Brain pericyte (primary cell): ENCODE measurements at places on chromosomes 13 and 19.
A peak's percentile ranks its signal among the peaks of the same experiment; 100 is the strongest.

DNA sequence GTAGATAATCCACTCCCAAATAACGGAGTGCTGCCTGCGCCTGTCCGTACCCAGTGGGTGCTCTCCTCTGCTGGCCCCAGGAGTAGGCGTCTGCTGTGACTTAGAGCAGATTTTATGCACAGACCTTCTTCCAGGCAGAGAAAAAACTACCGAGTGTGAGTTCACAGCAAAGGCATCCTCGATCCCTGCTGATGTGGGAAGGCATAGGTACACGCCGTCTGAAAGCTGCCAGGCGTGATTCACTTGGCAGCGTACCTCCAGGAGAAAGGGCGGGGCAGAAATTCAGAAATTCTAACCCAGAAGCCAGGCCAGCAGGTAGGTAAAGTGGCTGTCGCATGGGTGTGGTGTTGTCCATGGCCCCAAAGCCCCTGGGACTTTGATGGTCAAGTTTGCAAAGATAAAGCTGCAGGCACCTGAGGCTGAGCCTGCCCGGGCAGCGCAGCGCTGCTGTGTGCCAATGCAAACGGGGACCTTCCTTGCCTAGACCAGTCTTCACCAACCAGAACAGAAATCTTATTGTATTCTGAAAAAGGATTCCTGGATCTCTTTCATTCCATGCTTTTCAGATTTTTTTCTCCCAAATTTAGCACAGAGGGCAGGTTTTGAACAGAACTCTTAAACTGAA lies 36.3 kb downstream of the COL4A2 start:
- no peak for DNase-seq

DNA sequence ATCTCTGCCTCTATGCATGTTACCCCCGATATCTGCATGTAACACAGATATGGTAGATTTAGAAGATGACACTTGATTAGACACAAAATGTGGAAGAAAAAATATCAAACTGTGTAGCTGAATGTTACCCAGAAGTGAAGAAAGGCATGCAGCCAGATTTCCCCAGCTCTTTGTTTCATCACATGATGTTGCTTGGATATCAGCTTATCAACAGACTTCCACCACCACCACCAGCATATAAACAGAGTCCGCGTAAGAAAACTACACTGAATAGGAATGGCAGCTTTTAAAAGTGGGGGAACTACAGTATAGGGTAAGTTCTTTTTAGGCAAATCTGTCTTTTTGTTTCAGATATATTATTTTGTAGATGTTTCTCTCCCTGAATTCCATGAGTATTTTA lies at the start of gene FAM216B:
FAM216B (plus strand) TSS at position 233 of the 400 bp plus-strand sequence. CDS start 2,484 bp downstream, outside the sequence.
- no peak for DNase-seq

DNA sequence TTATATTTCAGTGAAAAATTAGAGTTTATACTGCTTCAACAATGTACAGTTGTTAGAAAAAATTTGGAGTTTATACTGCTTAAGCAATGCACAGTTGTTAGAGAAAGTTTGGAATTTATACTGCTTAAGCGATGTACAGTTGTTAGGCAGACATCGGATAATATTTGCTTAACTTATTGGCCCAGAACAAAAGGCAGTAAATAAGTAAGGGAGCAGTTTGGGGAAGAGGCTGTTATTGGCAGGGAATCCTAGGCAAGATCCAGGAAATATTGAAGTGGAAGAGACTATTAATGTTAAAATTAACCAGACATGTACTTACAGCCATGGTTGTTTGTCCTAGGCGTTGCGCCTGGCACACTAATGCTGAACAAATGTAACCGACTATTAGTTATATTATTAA lies 166.9 kb downstream of the GPC5 start:
- DNase-seq: no peak

GRCh38 chr13:50685491-50685890 lies 158.0 kb downstream of the DLEU7 start:
- no peak for DNase-seq

GRCh38 chr19:13275016-13275722 lies 125.0 kb downstream of the IER2 start:
- no peak for DNase-seq

- no peak for DNase-seq
Measured at GRCh38 chr13:25171517-25172302, at the start of gene AMER2. TSS of gene AMER2 (minus strand) at chr13:25172288. CDS start at chr13:25171619, 669 bp downstream.

DNA sequence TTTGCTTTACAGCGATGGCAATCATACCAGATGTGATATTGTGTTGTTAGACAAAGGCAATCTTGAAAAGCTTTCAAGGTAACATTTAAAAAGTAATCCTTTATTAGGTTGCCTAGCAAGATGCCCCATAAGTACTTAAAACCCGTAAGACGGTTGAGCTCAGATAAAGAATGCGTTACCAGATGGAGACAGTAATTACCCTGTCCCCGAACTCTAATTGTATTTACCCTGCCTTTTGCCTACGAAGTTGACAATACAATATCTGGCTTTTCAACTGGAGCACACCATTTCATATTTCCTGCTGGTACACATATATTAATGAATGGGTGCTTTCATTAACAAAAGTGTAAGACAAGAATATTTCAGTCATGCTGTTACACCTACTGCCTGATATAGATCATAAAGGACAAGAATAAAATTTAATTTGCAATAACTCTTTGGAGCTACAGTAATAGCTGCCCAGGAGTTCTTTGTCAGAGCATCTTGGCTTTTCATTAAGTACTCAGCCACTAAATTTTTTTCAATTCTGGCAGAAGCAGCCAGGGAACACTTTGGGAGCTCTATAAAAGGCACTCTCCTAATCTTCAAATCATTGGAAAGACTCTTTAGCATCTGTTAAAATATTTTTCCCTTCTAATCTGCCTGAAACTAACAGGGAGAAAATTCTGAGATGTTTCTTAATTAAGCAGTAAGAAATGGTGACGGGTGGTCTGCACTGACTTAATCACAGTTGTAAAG lies 63.8 kb downstream of the DCT start:
- DNase-seq: no peak

DNA sequence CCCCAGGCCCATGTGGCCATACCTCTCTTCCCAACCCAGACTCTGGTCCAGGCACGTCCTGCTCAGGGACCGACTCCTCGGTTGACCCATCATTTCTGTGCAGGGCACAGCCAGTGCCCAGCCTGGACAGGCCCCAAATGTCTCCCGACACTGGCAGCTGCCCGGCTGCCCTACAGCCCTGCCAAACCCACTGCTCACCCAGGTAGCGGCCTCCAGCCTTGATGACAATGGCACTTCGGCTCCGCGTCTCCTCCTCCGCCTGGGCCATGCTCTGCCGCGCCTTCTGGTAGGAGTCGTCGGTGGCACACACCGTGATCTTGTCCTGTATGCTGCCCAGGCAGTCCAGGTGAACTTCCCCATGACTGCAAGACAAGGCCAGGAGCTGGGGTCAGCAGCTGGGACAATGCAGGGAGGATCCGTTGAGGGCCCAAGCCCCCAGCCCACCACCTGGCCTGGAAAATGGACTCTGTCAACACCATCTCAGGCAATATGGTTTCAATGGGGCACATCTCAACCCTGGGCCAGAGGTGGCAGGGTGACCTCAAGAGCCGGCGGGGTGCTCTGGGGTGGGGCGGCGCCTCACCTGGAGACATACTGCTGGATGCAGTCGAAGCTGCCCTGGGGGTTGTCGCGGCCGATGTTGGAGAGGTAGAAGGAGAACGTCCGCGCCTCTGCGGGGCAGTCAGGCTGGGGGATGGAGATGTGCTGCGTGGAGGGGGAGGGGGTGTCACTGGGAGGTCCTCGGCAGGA lies 27.5 kb upstream of the ISYNA1 start:
- no peak for DNase-seq

- no peak for DNase-seq
Measured at GRCh38 chr19:10797541-10798256, 38.3 kb downstream of the TMED1 start.

DNA sequence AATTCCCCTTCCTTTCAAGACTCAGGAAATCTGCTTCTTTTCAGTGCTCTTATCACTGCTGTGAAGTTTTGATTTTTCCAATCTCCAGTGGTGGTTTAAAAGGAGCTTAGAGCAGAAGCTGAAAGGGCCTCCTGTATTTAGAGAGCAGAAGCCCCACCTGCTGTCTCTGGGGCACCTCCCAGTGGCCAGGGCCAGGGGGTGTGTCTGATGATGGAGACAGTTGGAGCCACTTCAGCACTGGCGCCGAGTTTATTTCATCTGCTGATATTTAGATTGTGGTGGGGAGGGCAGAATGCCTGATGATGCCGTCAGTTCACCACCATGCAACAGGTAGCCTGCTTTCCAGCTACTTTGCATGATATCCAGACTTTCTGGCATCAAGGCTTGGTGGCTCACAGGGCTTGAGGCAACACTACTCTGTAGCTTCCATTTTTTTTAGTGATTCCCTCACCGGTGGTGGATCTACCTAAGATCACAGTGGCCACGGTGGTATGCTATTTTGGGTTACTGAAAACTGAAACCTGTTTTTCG lies 371.9 kb downstream of the KCNRG start:
- no peak for DNase-seq

DNA sequence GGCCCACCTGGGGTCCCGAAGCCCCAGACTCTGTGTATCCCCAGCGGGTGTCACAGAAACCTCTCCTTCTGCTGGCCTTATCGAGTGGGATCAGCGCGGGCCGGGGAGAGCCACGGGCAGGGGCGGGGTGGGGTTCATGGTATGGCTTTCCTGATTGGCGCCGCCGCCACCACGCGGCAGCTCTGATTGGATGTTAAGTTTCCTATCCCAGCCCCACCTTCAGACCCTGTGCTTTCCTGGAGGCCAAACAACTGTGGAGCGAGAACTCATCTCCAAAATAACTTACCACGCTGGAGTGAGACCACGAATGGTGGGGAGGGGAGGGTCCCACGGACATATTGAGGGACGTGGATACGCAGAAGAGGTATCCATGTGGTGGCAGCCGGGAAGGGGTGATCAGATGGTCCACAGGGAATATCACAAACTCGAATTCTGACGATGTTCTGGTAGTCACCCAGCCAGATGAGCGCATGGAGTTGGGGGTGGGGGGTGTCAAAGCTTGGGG lies 1.0 kb upstream of the ICAM5 start:
- DNase-seq: no peak

- no peak for DNase-seq
Measured at GRCh38 chr19:45515081-45515624, 7.9 kb downstream of the VASP start.

- DNase-seq: no peak
Measured at GRCh38 chr19:29457413-29457812, 68.4 kb upstream of the VSTM2B start.

DNA sequence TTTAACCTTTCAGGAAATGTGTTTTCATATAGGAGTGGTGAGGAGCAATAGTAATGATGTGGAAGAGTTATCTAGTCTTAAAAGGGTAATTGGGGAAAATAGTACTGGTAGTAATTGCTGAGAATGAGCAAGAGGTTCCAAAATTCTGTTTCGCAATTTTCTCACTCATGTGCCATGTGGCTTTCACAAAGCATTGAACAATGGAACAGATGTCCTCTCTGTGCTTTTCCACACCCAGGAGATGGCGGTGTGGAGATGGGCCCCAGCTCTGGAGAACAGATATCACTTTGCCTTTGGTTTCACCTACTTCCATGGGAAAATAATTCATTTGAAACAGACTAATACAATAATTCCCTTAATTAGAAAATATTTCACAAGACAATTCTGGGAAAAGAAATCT lies 170.0 kb upstream of the SLC10A2 start:
- DNase-seq: no peak

GRCh38 chr13:101157261-101157660 lies 259.0 kb downstream of the NALCN start:
- DNase-seq: no peak

GRCh38 chr19:10503002-10503789 lies at the start of gene KEAP1:
TSS of gene KEAP1 (minus strand) at chr19:10503356. CDS start at chr19:10500033, 3,323 bp downstream.
- no peak for DNase-seq

- DNase-seq: no peak
Measured at GRCh38 chr19:55670280-55671053, 4.6 kb upstream of the EPN1 start.

GRCh38 chr13:79532576-79532975 lies 51.6 kb downstream of the NDFIP2 start:
- DNase-seq: no peak

GRCh38 chr13:63514886-63515285 lies 2099.2 kb upstream of the PCDH20 start:
- DNase-seq: no peak

DNA sequence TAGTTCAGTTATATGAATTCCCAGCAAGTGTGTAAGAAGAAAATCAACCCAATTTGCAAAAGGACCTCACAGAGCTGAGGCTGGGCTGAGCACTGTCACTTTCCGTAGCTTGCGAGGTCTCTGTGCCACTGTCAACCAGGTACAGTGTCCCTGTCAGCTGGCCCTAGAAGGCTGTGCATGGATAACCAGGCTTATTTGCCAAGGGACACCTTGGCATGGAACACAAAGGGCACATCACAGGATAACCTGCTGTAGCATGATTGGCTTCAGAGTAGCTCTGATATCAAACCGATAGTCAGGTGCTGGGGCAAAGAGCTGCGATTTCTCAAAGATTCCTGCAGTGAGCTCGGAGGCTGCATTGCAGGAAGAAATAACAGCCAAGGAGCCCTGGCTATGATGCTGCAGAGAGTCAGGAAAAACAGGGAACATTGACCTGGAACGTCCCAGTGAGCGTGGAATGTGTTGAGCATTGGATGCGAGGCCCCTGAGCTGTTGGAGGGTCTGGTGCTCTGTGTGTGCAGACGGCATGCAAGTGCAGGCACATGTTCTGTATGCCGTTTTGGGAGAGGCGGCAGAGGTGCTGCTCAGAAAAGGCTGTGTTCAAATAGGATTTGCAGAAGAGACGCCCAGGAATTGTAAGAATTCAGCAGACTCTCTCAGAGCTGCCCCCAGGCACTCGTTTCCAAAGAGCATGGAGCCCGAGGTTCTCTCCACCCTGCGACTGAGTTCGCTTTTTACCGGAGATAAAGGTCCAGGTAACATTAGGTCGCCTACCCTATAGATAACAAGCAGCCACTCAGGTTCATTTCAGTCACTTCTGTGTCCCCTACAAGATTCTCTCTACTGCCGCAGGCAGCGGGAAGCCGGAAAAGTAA lies 213.5 kb upstream of the IRS2 start:
- no peak for DNase-seq

GRCh38 chr13:40336228-40337221 lies 329.9 kb downstream of the FOXO1 start:
- DNase-seq: no peak

- DNase-seq: no peak
Measured at GRCh38 chr13:59210543-59210942, 953.2 kb downstream of the DIAPH3 start.

- DNase-seq: no peak
Measured at GRCh38 chr19:19655051-19655594, 8.4 kb downstream of the ATP13A1 start.

DNA sequence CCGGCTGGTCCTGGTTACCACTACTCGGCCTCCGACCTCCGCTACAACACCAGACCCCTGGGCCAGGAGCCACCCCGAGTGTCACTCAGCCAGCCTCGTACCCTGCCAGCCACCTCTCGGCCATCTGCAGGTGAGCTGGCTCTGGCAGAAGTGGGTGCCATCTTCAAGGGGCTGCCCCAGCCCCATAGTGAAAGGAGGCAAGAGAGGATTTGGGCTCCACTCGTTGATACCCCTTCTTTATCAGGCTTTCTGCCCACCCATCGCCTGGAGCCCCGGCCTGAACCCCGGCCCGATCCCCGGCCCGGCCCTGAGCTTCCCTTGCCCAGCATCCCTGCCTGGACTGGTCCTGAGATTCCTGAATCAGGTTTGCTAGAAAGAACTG lies 7.1 kb downstream of the LTBP4 start:
- no peak for DNase-seq

- DNase-seq: no peak
Measured at GRCh38 chr13:39419068-39419467, 183.9 kb downstream of the LHFPL6 start.

GRCh38 chr19:13633109-13633508 lies 126.8 kb upstream of the CACNA1A start:
- peak; percentile 92 for DNase-seq

- DNase-seq: no peak
Measured at GRCh38 chr13:37345869-37346268, 240.4 kb upstream of the CSNK1A1L start.

GRCh38 chr13:42071672-42072419 lies 23.4 kb downstream of the DGKH start:
- no peak for DNase-seq
